ENCODE measurements at places on chromosomes 7 and 10.

GRCh38 chr10:47050618-47051455 lies 139.6 kb downstream of the PTPN20 start:
- no peak for DNase-seq

- DNase-seq, result no peak
These were observed 210.5 kb downstream of the ETV1 start for GRCh38 chr7:13778967-13779366.

DNA sequence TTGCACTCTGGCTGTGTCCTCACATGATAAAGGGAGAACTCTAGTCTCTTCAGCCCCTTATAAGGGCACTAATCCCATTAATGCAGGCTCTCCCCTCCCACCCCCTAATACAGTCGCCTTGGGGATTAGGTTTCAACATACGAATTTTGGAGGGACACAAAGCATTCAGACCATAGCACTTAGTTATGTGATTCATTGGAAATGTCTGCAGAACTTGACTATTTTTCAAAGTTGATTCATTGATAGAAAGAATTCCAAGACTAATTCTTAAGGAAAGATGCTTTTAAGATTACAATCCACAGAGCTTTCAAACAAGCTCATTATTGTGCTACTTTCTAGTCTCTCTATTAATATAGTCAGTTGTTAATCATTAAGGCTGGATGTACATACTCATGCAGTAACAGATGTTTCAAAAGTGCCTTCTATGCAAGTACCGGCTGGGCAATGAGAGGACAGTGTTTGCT lies 85.3 kb upstream of the RPA3 start:
- no peak for DNase-seq

GRCh38 chr10:102120991-102121738 lies 997 bp upstream of the LDB1 start:
- no peak for DNase-seq

GRCh38 chr10:109341986-109342385 lies 581.3 kb downstream of the XPNPEP1 start:
- no peak for DNase-seq

DNA sequence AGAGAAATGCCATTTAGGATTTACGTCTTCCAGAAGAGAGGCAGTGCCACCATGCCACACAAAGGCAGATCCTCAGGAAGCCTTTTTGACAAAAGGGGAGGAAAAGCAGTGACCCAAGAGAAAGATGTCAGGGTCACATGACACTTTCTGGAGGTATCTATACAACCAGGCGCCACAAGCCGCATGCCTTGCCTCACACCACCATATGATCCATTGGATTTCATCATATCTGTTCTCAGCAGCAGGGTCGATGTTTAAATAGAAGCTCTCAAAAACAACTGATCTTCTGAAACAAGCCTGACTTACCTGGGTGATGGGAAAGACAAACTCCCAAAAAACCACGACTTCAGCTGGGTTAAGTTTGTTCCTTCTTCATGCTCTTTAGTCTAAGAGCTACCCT lies 52.5 kb upstream of the UNC5B start:
- no peak for DNase-seq

DNA sequence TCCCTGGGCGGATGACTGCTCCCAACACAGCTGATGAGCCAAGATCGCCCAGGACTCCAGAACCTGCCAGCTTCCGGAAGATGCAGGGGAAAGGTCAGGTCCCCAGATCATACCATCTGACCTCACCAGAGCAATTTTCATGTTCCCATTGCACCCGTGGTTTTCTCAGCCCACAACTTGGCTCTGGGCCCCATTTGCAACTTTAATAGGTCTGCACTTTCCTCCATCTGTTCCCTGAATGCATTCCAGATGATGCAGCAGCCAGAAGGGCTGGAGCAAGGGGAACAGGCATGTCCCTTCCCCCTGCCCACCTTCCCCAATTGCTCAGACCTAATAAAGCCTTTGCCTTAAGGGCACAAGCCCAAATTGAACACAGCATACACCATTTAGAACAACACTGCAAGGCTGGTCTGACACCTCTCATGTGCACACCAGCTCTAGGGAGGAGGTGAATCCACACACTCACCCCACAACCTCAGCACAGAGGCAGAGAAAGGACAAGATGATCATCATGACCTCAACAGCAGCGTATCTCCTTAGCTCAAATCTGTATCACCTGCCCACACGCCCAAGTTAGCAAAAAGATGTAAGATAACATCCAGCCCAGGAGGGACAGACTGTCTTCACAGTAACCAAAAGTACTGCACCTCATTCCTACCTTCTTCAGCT lies 87.5 kb downstream of the PLXNA4 start:
- DNase-seq, result no peak

- no peak for DNase-seq
These were observed 492.0 kb upstream of the CNTNAP2 start for GRCh38 chr7:145624618-145625017.

GRCh38 chr7:82051601-82052000 lies 281.8 kb upstream of the HGF start:
- DNase-seq, result no peak

DNA sequence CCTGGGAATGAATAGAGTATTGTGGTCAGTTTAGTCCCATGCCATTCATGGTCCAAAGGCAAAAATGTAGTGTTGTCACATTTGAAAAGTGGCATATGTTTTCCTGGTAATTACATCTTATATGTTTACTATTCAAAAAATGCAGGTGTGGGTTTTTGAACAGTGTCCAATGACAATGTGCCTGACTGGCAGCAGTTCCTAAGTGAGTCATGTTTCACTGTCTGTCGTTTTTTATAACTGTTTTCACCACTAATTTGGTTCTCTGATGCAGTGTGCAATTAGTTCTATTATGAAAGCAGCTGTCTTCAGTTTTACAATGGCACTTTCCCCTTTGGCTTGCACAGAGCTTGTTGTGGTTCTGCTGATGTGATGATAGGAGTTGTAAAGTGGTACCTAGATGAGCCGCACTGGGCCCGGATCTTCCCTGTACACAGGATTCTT lies 162.3 kb downstream of the SEM1 start:
- DNase-seq, result no peak

DNA sequence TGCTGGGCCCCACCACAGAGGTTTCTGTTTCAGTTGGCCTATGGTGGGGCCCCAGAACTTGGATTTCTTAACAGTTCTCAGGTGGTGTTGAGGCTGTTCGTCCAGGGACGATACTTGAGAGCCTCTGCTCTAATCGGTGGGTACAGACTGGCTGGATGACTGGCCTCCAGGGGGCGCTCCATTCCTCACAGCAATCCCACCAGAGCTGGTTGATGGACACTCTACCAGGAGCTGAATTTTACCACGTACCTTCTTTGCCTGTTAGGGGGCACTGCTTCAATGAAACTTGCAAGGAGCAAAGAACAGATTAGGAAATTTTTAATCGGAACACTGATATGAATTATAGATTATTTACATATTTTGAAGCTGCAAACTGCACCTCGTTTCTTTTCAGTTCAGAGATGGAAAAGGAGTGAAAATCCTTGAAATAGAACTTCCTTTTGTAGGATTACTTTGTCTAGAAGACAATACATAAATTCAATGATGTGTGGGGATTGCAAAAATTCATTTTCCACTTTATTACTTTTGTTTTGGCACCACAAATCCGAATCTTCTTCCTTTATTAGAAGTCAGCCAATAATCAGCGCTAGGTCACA lies 44.8 kb downstream of the KBTBD2 start:
- DNase-seq, result peak; percentile 83

GRCh38 chr10:4372601-4373000 lies 453.4 kb upstream of the AKR1E2 start:
- DNase-seq, result no peak

- DNase-seq, result no peak
These were observed 83.7 kb upstream of the CCDC71L start for GRCh38 chr7:106744563-106745091.

DNA sequence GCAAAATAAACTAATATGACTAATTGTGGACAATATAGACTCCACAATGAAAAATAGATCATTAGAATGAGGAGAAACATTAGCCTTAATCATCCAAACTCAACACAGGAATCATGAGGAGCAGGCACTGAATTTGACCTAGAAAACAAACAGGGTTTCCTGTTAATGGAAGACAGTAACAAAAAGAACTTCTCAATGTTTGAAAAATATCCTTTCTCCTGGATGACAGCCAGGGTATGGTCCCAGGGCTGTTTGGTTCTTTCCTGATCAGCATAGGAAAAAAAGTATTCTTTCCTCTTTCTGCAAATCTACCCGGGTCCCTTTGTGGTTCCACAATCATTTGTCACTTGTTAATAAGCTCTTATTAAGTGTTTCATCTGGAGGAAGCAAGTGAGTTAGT lies 145.3 kb upstream of the SVIL start:
- no peak for DNase-seq

DNA sequence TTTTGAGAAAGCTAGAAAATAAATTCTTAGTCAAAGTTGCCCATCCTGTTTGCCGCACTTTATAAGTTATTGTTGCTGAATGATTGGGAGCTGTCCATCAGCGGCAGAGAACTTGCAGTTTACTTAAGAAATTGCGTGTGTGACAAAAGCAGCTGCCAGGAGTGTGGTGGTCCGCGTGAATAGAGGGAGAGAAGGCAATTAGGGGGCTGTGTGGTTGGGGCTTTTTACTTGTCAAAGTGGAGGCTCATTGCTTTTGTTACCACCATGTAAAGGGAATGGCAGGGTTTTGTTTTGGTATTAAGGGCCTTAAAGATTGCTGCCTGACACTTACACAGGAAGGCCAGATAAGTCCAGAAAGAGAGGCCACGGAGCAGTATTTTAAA lies 177.8 kb downstream of the TCF7L2 start:
- no peak for DNase-seq

- no peak for DNase-seq
These were observed 78.0 kb downstream of the MKI67 start for GRCh38 chr10:128047991-128048818.

DNA sequence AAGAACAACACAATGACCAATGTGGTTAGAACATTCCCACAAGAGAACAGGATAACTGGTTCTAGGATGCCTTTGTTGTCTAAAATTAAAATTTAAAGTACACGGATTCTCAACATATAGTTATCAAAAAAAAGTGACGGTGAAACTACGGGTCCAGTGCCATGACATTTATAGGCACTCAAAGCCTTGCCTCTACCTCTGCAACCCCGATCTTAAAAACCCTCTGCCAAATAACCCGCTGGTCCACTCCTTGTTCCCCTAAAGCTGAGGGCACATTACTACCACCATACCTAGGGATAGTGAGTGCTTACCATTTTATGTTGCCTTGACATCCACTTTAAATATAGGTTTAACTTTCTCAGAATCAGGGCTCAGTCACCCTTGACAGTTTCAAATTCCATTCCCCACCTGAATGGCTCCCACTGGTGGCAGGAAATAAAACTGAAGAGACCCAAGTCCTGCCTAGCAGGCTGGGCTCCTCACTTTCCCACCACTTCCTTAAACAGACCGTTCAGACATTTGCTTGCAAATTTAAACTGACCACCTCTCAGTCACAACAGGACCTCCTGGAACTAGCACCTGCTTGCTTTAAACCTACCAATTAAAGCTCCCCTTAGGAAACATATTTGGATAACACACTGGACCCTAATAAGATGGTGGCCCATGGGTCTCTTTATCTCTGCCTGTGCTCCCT lies 169.9 kb upstream of the ASAH2 start:
- DNase-seq, result peak; percentile 57

DNA sequence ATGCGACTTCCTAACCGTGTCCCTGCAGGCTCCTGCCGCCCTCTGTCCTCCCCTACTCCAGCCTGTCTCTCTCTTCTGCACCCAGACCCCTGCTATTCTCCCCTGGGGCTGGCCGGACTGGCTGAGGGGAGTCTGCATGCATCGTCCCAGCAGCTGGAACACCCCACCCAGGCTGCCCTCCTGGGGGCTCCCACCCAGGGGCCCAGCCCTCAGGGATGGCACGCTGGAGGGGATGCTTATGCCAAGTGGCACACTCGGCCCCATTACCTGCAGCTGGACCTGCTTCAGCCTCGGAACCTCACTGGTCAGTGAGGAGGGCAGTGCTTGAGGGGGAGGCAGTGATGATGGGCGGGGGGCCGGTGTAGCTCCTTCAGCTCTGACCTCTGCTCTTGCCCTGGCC lies 21.7 kb upstream of the ZNF467 start:
- DNase-seq, result no peak

- DNase-seq, result no peak
These were observed 2.7 kb upstream of the IQUB start for GRCh38 chr7:123537026-123537642.

DNA sequence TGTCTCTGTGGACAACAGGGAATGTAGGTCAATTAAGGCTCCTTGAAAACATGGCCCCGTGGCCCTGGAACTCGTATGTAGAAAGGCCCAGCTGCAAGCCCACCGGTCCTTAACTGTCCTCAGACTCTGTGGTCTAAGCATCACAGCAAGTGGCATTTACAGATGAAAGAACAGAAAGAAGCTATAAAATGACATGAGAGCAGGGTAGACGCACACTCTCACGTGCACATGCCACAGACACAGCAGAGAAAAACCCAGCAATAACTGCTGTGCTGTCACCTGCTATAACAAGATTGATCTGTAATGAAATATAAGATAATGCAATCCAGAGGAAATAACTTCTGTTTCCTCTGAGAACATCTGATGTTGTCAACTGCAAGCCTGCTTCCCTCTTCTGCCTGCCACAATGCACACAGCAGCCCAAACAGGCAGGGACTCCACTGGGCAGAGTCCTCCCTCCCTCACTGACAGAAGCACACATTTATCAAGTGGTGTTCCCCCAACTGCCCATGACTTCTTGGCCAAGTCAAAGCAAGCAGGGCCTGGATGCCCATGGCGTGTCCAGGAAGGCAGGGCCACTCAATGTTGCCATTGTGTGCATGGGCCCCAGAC lies 63.9 kb downstream of the GFRA1 start:
- DNase-seq, result no peak

DNA sequence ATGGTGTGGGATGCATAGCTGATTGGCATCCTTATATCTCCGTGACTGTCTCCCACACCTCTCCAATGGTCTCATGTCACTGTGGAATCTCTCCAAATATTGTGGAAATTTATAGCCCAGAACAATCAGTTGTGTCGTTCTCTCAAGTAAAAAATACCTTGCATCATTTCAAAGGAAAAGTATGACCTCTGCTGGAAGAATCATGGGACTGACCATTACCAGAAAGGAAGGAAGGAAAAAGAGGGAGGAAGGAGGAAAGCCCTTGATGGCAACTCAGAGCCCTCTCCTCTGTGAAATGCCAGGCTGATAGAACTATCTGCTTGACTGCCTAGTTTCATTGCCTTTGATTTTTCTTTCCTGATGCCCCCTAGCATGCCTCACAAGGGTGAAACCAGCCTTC lies 76.3 kb downstream of the FOXI2 start:
- DNase-seq, result no peak

DNA sequence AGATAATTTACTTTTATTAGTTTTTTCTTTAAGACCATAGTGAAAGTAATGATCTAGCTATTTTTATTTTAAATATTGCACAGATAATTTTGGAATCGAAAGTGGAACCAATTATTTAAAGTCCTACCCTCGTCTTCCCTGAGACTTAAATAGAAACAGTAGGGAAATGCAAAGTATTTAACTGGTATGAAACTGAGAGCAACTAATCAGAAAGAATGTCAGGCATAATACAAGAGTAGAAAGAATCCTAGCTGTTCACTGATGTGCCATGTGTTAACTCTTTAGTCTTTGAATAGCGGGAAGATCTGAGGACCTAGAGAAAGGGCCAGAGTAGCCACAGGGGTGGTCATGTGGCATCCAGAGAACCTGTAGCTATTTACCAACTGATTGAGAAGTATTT lies 630.0 kb downstream of the NRG3 start:
- no peak for DNase-seq

- DNase-seq, result no peak
These were observed 423.8 kb downstream of the GFRA1 start for GRCh38 chr10:115849197-115849596.
